ENCODE measurements at places on chromosomes 6 and 20.

DNA sequence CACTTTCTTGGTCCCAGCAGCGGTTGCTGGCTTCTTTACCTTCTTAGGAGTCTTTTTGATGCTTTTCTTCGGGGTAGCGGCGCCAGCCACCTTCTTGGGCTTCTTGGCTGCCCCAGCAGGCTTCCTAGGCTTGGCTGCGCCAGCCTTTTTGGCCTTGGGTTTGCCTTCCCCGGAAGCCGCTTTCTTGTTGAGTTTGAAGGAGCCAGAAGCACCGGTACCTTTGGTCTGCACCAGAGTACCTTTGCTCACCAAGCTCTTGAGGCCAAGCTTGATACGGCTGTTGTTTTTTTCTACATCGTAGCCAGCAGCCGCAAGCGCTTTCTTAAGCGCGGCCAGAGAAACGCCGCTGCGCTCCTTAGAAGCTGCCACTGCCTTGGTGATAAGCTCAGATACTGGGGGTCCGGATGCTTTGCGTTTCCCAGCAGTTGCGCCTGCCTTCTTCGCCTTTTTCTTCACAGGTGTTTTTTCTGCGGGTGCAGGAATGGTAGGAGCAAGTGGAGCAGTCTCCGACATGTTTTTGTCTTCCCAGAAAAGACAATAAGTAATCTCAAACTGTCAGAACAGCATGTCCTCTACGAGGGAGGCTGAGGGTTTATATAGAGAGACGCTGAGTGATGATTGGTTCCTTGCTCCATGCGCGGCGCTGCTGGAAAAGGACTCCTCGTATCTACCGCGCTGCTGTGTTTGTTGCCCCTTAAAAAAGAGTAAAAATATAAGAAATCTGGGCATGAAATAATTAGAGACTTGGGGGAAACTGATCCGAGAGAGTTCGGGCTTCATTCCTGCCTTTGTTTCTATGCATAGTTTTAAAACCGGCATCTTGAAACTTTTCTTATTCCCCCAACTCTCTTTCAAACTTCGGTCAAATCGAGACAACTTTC is 130.3 kb upstream of the BTN3A2 start:
- DNase-seq = peak; percentile 70

GRCh38 chr6:165662749-165663376 is at the start of gene PDE10A:
Gene PDE10A (minus strand): TSS chr6:165663241. CDS start chr6:165662811, 430 bp downstream.
- no peak for DNase-seq

DNA sequence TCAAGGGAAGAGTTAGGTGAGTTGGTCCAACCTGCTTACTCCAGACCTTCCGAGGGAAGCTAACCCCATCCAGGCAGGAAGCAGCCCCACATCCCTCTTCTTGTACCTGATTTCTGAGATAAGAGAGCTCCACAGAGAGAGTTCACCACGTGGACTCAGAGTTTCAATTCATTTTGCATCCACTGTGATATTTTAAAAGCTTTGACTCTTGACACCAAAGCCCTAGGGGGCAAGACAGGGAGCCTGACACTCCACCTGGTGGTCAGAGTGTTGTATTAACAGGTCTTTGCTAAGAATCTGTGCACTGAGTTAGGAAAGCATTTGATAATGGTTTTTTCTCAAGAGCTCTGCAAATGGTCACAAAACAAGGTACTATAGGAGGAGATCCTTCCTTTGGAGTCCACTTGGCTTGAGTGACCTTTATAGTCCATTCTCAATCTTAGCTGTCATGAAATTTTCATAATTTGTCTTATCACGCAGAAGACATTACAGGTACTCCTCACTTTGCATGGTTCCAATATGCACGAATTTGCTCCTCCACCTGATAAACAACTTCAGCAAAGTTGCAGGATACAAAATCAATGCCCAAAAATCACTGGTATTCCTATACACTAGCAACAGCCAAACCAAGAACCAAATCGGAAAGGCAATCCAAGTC is 56.2 kb upstream of the RIPOR2 start:
- DNase-seq = peak; percentile 71

- DNase-seq = peak; percentile 18
These were observed 553.5 kb downstream of the HACE1 start for GRCh38 chr6:104306211-104306610.

DNA sequence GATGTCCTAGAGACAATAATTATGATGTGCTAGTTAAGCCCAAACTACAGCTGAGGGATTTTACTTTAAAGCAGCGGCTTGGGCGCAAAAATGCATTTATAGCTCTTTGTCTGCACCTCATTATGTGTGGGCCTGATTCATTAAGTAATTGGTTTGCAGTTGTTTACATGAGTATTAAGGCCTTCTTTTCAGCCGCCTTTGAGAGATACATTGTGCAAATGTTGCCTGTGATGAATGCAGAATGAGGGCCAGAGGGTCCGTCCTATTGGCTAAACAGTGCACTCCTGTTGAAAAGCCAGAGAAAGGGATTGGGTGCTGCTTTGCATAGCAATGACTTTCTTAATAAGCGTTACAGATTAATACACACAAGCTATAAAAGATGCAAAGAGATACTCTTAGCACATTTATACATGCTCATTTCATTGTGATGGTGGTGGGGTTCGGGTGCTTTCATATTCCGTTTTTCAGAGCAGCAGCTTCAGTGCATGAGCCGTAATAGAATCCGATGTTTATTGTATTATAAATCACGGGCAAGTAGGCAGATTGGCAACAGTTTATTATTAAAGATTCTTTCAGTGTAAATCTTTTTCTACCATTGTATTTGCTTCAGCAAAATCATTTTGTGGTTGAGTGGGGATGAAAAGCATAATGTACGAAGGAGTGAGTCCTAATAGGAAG is 68.2 kb upstream of the XRN2 start:
- DNase-seq = no peak

DNA sequence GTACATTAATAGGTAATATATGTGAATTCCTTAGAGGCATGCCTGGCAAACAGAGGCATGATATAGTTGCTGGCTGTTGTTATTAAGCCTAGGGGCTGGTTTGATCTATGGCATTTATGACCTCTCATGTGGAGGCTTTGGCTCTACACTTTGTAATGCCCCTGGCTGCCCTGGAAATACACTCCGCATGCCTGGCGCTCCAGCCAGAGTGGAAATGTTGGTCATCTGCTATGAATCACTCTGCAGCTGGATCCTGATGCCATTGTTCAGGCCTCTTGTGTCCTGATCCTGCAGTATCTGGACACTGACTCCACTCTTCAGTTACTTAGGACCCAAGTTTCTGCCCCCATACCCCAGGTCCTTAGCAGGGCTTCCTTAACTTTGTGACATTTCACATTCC is 200.5 kb upstream of the PCSK2 start:
- no peak for DNase-seq

- no peak for DNase-seq
These were observed 27.6 kb upstream of the IFNGR1 start for GRCh38 chr6:137246791-137247202.

DNA sequence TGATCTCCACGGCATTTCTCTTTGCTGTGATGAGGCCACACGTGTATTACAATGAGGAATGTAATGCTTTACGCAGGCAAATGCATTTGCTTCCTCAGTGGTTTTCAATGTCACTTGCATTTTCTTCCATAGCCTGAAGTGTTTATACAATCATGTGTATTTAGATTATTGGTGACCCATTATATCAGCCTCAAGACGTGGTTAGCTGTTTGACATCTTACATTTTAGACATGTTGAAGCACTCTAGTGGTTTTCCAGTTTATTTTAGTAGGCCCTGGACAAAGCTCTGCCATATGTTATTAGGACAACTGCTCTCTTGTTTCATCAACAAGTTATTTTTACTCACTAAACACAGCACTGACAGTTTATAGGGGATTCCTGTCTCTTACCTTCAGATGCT is 200.4 kb downstream of the UTRN start:
- DNase-seq = no peak

DNA sequence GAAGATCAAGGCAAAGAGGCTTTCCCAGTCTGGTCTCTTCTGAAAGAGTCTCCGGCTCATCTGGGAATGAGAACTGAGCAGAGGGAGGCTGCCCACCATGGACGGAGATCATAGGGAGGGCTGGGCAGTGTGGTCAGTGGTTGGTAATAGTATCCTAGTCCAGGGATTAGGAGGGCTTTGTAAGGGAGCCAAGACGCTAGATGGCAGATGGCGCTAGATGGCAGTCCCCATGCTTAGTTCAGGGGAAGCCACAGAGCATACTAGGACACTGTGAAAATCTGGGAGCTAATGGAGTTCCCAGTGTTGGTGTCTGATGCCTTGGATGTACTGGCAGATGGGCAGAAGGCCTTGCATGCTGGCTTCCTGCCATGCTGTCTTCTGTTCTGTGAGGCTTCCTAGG is 21.7 kb upstream of the DAAM2 start:
- no peak for DNase-seq

GRCh38 chr6:46356543-46356942 is 134.7 kb downstream of the RCAN2 start:
- DNase-seq = no peak

GRCh38 chr6:134740473-134741199 is 209.3 kb downstream of the ALDH8A1 start:
- peak; percentile 61 for DNase-seq

Measured in fibroblast of mammary gland (primary cell).